Stimulated activated CD4-positive, alpha-beta T cell treated with anti-CD3 and anti-CD28 coated beads, Interleukin-4, amount 100 ng/mL, for 1 hour (primary cell): ENCODE measurements at places on chromosomes 7 and 10.

- DNase-seq, result no peak
These were observed 52.5 kb upstream of the VKORC1L1 start for GRCh38 chr7:65820287-65820950.

DNA sequence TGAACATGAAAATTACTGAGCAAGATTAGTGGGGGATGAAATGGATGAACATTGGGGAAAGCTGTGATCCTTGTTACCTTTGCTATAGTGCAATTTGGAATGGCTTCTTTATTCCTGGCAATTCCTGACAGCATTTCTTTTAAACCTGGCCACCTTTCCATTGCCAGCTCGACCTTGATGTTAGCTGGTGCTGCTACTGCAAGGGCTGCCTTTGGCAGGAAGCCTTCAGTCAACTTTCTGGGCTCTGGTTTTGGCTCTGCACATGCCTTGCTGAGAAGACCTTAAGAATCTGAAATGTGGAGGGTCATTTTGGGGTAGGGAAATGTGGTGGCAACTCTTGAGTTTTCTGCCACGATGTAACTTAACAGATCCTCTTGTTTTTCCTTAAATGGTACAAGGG lies 64.7 kb downstream of the KAT6B start:
- DNase-seq, result no peak

- DNase-seq, result no peak
These were observed 1.2 kb downstream of the NUB1 start for GRCh38 chr7:151342811-151343210.

GRCh38 chr7:111735661-111736551 lies 173.6 kb upstream of the IMMP2L start:
- peak; percentile 16 for DNase-seq

- DNase-seq, result peak; percentile 84
These were observed at the start of gene ZNF680 for GRCh38 chr7:64562626-64563278. Gene ZNF680 (minus strand): TSS chr7:64563071. CDS start chr7:64562954, 117 bp downstream.

- DNase-seq, result no peak
These were observed 7.0 kb downstream of the GPRIN2 start for GRCh38 chr10:46549171-46550075.

DNA sequence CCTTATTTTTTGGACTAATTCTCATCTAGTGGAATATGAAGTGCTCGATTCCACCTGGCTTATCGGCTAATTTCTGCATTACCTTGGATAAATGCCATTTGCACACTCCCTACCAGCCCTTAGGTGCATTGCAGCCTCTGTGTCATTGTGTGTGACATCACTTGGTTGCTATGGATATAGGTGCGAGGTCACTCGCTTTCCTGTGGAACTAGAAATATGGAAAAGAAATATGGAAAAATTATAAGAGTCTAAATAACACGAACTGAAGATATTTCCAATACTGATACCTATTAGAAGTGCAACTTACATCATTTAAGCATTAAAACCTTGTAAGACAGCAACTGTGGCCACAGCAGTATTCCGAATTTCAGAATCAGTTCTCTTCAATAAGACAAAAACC lies 2.0 kb downstream of the YWHAG start:
- DNase-seq, result no peak
